Esophagus squamous epithelium (tissue), 5 donors: ENCODE measurements at places on chromosomes 13 and 19. TPM values are rescaled to one million over a fixed set of nuclear protein-coding genes. Genes with fewer than 3 reads are reported as not detected.

GRCh38 chr13:50209631-50210030, 194.4 kb downstream of the KCNRG start:
- no peak overlapping the region for H3K27ac ChIP-seq
- DNase-seq, result no peak

GRCh38 chr13:93771782-93772181, 545.2 kb downstream of the GPC6 start:
- H3K4me3 ChIP-seq, result no peak overlapping the region
- H3K27ac ChIP-seq, result no peak overlapping the region
- H3K27me3 ChIP-seq, result no peaks in the 10 kb centered on the region
- no peaks in the 10 kb centered on the region for H3K4me1 ChIP-seq
- no peaks in the 10 kb centered on the region for H3K36me3 ChIP-seq
- DNase-seq, result no peak

DNA sequence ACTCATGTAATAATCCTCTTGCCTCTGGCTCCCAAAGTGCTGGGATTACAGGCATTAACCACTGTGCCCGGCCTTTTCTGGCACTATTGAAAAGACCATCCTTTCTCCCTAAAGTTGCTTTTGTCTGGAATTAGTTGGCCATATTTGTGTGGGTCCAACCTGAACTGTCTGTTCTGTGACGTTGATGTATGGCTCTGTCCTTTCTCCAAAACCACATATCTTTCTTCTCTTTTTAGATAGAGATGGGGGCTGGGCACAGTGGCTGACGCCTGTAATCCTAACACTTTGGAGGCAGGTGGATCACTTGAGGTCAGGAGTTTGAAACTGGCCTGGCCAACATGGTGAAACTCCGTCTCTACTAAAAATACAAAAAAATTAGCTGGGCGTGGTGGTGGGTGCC, 17.9 kb downstream of the DNM2 start:
- no peaks in the 10 kb centered on the region for H3K27me3 ChIP-seq
- H3K4me3 ChIP-seq, result no peak overlapping the region
- no peak overlapping the region for H3K27ac ChIP-seq
- H3K36me3 ChIP-seq, result no peaks in the 10 kb centered on the region

DNA sequence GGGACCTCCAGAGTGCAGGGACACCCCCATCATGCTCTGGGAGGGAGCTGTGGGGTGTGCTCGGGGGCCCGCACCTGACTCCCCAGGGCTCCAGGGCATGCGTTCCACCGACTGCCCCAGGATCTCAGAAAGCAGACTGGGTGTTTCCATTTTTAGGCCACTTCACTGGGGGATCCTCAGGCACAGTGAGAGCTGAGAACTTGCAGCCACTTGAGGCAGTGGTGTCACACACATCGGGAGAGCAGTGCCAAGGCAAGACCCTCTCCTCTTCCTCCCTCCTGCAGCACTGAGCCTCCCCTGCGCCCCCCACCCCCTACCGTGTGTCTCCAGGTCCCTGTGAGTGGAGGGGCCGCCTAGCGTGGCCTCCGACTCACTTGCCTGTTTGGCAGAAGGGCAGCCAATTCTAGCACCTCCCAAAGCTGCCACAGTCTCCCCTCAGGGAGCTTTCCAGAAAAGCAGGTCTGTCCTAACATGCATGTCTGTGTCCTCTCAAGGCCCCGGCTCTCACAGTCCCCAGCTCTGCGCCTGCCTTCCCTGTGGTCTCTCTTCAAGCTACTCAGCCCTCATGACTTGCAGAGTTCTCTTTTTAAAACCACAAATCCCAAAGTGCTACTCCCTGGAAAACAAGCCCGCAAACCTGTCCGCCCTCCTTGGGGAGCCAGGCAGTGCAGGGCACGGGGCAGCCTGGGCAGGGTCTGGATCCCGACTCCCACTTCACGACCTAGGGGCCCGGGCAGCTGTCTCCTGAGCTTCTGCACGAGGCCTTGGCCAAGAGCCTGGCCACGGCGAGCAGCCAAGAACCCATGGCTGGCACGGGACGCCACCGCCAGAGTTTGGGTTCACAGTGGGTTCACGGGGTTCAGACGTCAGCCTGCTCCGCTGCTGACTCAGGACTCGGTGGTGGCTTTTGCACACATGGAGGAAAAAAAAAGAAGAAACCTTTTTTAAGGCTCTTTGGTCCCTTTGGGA, 94.1 kb downstream of the STK24 start:
- peaks cover 49% of the 10 kb centered on the region for H3K4me1 ChIP-seq
- H3K27ac ChIP-seq, result peak overlapping the region; percentile 89
- H3K4me3 ChIP-seq, result no peak overlapping the region
- no peaks in the 10 kb centered on the region for H3K36me3 ChIP-seq

- no peaks in the 10 kb centered on the region for H3K4me1 ChIP-seq
- H3K27ac ChIP-seq, result no peak overlapping the region
Measured at GRCh38 chr13:78443839-78444238, 159.5 kb downstream of the POU4F1 start.

DNA sequence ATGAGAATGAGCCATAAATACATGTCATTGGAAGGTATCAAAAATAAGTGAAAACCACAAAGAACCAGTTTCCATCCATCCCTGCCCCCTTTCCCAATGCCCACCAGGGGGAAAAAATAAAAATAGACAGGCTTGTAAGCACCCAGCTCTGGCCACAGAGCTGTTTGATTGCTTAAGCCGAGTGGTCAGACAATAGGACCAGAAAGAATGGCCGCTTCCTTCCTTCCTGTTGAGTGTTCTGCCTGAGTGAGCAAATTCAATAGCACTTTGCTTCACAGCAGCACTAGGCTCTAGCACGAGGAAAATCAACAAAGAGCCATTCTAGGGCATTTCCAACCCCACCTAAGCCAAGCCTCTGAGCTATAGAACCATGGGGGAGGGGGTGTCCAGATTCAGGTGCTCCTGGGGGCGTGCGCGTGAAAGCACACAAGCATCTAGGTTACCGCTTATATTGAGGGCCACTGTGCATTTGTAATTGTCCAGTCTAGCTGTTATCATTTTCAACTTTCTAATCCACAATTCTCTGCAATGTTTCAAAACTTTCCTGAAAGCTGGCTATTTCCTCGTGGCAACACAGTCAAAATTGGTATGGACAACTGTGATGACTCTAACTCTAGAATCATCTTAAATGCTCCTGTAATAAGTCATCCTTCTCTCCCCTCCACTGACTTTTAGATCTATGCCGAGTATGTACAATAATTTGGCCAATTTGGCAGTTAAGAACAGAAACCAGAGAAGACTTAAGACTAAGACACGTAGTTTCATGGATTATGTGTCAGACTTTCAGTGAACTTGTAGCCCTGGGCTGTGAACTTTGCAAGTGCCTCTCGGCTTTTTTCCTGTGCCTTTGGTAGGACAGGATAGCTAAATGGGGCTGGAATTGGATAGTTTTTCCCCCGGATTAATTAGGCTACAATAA, 64.3 kb downstream of the SPRY2 start:
- H3K36me3 ChIP-seq, result no peaks in the 10 kb centered on the region
- DNase-seq, result no peak
- H3K4me1 ChIP-seq, result peaks cover 4% of the 10 kb centered on the region
- H3K27ac ChIP-seq, result peak overlapping the region; percentile 14

DNA sequence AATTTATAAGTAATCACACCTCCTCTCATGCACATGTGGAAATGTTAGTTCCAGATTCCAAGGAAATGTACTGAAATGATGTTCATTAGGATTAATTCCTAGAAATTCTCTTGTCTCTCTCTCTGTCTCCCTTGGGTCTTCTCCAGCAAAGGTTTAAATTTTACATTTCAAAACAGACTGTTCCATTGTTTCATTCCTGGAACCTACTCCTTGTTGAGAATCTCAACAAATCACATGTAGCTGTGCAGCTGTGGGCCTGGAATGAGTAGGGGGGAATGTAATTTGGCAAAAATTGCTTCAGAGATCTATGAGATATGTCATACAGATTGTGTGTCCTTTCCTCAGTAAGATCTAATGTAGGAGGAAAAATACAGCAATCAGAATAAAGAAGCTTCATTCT, 46.2 kb upstream of the RFXAP start:
- no peaks in the 10 kb centered on the region for H3K27me3 ChIP-seq
- no peaks in the 10 kb centered on the region for H3K36me3 ChIP-seq
- no peaks in the 10 kb centered on the region for H3K4me1 ChIP-seq
- no peak overlapping the region for H3K4me3 ChIP-seq
- H3K27ac ChIP-seq, result no peak overlapping the region
- no peak for DNase-seq

- DNase-seq, result no peak
- no peak overlapping the region for H3K27ac ChIP-seq
- no peaks in the 10 kb centered on the region for H3K27me3 ChIP-seq
- no peaks in the 10 kb centered on the region for H3K36me3 ChIP-seq
- no peaks in the 10 kb centered on the region for H3K4me1 ChIP-seq
Measured at GRCh38 chr13:112657850-112658445, 31.9 kb upstream of the ATP11A start.

DNA sequence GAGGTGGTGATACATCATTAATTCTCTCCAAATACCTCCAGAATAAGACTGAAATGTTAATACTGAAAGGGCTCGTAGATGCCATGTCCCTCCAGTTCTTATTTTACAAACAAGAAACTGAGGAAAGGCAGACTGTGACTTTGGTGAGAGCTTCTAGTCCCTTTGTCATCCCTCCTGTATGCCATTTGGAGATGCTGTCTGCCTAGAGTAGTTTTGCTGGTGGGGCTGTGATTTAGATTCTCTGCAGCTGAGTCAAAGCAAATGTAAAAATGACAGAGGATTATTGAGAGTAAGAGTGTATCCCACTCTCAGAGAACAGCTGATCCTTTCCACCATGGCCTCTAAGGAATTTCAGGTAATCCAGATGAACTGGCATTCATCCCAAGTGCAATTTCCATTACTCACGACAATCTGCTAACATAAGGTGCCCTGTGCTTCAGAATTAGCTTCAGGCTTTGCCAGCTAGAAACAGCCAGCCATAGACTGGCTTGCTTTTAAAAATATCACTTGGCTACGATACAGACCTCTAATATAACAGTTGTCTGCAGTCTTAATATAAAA, 16.8 kb downstream of the PABPC3 start:
- no peak overlapping the region for H3K27ac ChIP-seq
- no peaks in the 10 kb centered on the region for H3K4me1 ChIP-seq
- no peak for DNase-seq
- H3K36me3 ChIP-seq, result no peaks in the 10 kb centered on the region
- no peak overlapping the region for H3K4me3 ChIP-seq

DNA sequence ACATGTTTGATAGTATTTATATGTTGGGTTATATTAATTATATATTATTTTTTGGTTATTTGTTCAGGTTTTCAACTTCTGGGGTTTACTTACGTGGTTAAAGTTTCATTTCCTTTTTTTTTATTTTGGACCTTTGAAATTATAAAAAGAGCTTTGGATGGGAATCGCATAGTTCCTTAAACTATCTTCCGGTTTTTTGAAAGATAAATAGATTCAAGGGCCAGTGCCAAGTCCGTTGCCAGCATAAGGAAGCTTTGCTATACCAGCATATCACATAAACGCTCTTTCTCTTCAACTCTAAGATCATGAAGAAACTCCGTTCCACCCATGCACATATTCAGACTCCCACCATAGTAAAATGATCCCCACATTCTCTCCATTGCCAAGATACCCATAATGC, 7.4 kb upstream of the OXGR1 start:
- no peak overlapping the region for H3K27ac ChIP-seq
- no peak for DNase-seq
- no peaks in the 10 kb centered on the region for H3K27me3 ChIP-seq
- H3K36me3 ChIP-seq, result no peaks in the 10 kb centered on the region
- H3K4me3 ChIP-seq, result no peak overlapping the region

- no peak overlapping the region for H3K4me3 ChIP-seq
- H3K36me3 ChIP-seq, result no peaks in the 10 kb centered on the region
- DNase-seq, result no peak
- no peaks in the 10 kb centered on the region for H3K4me1 ChIP-seq
Measured at GRCh38 chr19:35929876-35930275, 6.3 kb upstream of the LRFN3 start.

DNA sequence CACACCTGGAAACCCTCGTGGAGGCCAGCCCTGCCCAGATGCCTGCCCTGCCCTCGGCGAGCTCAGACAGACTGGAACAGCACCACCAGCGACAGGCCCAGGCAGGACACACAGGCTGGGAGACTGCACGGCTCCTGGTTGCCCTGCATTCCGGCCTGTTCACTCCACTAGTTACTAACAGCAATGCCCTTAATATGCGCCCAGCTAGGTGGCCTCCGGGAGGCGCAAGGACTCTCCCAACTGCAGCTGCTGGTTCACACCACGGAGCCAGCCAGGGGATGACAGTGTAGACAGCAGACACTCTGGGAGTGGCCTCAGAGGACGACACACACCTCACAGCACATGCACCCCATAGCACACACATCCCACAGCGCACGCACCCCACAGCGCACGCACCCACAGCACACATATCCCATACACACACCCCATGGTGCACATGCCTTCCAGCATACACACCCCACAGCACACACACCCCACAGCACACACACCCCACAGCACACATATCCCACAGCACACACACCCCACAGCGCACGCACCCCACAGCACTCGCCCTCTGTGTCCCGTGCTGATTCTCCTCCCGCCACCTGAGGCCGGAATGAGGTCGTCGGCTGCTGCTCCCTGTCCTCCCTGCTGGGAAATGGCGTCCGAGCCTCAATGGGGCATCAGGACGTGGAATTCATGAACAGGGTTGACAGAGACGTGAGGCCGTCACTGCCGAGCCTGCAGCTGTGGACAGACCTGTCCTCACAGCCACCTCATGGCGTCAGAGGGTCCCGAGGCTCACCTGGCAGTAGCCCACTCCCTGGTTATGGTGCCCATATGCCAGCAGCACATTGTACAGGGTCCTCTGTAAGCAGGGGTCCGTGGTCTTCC, 13.6 kb downstream of the GRTP1 start:
- no peak overlapping the region for H3K4me3 ChIP-seq
- no peaks in the 10 kb centered on the region for H3K4me1 ChIP-seq
- peaks cover 8% of the 10 kb centered on the region for H3K36me3 ChIP-seq
- no peaks in the 10 kb centered on the region for H3K27me3 ChIP-seq
- no peak overlapping the region for H3K27ac ChIP-seq

DNA sequence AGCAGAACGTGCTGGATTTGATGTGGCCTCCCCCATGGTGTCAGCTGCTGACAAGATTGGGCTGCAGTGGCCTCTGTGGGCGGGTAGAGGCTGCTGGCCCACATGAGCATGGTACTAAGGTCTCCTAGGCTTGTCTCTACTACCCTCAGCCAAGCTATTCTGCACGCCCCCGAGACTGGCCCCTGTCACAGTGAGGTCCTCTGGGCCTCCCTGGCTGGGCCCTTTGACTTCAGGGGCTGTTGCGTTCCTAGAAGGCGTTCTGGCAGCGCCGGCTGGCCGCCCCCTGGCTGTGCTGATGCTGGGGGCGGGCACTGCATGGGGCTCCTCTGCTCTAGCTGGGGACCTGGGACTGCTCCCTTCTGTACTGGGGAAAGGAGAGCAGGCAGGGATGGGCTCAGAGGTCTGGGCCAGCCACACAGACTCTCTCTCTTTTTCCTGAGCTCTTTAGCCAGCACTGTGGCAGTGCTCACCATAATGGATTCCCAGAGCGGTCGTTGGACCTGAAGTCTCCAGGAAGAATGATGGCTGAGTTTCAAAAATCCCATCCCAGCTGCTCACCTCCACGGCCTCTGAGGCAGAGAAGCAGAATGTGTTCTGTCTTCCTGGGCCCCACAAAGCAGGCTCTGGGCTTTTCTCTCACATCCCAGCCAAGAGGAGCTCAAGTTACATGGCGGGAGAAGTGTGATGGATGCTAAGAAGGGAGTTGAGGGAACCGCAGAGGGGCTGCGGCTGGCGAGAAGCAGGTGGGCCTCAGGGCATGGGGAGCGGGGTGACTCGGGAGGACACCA, 32.3 kb downstream of the TSSK6 start:
- peaks cover 39% of the 10 kb centered on the region for H3K4me1 ChIP-seq
- H3K4me3 ChIP-seq, result no peak overlapping the region
- no peak for DNase-seq
- no peak overlapping the region for H3K27ac ChIP-seq
- no peaks in the 10 kb centered on the region for H3K27me3 ChIP-seq

- H3K27ac ChIP-seq, result peak overlapping the region; percentile 52
- no peaks in the 10 kb centered on the region for H3K36me3 ChIP-seq
- peaks cover 58% of the 10 kb centered on the region for H3K4me1 ChIP-seq
Measured at GRCh38 chr13:21033212-21033840, 28.1 kb downstream of the LATS2 start.

The ZNF420 gene
- total RNA-seq, result 2.7 TPM

The CD33 gene
- total RNA-seq, result 0.75 TPM
